ENCODE measurements at places on chromosomes 1 and 21.
A peak's percentile ranks its signal among the peaks of the same experiment; 100 is the strongest.

GRCh38 chr1:162128693-162129356 lies 59.3 kb downstream of the NOS1AP start:
- no peak for DNase-seq

GRCh38 chr1:242602001-242602400 lies 77.5 kb upstream of the PLD5 start:
- DNase-seq = no peak

DNA sequence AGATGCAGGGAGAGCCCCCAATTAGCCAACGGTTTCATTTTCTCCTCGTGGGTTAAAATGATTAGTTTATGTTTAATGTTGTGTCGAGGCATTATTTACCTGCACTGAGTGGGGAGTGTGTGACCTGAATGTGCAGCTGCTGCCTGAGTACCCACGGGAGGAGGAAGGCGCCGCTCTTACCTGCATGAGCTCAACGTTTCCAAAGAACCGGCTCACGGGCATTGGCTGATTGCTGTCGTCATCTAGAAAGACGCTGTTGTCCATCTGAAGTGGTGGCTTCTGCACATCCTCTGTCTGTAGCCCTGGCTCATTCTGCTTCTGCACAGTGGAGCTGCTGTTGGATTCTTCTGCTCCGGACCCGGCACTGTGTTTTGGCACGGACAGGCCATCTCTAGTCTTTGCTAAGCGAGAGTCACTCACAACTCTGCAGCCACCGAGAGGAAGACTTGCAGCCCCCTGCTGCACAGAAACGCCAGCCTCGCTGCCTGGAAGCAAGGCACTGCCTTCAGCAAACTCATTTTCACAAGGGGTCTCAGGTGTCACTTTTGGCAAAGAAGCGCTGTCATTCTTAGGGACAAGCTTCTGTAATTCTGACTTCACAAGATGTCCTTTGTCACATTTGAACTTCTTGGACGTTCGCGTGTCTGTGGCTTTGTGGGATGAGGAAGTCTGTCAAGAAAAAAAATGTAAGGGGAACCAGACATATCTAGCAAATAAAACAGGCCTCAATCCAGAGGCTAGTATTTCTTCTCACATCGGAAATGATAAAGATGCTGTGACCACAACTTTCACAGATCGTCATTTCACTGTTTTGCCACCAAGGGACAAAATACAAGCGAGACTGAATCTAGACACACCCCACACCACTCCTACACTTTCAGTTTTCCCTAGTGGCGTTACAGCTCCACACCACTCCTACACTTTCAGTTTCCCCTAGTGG lies 9.4 kb downstream of the C1orf174 start:
- no peak for DNase-seq

DNA sequence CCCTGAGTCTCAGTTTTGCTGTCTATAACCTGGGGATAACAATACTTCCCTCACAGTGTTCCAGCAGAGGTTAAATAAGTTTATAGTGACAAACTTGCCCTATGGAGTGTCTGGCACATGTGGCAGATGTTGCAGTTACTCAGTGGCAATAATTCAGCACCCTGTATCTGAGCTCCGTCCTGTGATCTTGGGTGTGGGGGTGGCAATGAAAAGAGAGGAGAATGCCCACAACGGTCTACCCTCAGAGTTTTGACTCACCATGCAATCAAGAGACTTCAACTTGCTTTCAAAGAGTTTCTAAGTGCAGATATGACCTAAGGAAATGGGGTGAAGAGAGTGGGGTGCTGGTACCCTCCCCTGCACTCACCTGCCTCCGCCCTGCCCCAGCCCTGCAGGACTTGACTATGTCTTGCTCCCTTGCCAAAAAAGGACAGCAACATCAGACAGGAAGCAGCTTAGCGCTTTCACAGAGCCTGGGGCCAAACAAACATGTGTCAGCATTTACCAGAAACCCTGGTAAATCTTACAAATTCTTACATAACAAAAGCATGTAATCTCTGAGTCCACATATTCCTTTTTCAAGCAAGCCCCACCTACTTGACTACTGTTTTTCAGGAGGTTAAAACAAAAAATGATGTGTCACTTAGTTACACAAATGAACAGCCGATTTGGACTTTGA lies 185.1 kb upstream of the CAMK1G start:
- DNase-seq = no peak

- no peak for DNase-seq
Observed at GRCh38 chr1:81802707-81803430, 2.1 kb downstream of the ADGRL2 start.

GRCh38 chr21:41929248-41929647 lies 24.6 kb downstream of the C2CD2 start:
- no peak for DNase-seq

DNA sequence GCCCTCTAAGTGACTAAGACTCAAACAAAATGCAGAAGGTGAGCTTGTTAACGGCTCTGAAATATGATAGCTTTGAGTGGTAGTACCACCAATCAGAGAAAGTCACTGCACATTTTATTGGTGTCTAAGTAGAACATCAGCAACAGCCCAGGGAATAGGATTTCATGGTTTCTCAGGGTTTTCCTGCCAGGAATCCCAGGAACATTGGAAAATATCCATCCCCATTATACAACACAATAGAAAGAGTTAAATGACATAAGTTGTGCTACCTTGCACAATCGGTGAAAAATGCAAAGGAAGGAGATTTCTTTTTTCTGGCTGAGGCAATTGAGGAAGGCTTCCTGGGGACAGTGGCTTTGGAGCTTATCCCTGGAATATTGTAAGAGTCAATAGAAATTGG lies 283.1 kb downstream of the HLX start:
- DNase-seq = no peak

GRCh38 chr1:30707412-30708360 lies 15.7 kb downstream of the MATN1 start:
- DNase-seq = peak; percentile 52

GRCh38 chr1:234621127-234621468 lies 11.1 kb upstream of the IRF2BP2 start:
- no peak for DNase-seq

DNA sequence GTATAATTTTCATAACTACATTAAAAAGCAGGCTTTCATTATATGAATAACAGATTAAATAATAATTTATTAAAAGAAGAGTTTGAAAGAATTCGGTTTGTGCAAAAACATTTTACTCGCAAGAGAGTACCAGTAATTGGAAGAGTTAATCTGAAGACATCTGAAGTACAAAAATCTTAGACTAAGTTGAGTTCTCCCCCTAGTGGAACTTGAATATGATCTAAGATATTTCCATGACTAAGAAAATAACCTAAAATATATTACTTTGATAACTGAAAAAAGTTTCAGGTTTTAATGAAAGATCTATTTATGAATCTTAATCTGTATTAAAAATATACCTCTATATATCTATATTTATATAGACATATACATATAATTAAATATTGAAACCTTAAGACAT lies 112.5 kb upstream of the GFI1 start:
- DNase-seq = peak; percentile 50

DNA sequence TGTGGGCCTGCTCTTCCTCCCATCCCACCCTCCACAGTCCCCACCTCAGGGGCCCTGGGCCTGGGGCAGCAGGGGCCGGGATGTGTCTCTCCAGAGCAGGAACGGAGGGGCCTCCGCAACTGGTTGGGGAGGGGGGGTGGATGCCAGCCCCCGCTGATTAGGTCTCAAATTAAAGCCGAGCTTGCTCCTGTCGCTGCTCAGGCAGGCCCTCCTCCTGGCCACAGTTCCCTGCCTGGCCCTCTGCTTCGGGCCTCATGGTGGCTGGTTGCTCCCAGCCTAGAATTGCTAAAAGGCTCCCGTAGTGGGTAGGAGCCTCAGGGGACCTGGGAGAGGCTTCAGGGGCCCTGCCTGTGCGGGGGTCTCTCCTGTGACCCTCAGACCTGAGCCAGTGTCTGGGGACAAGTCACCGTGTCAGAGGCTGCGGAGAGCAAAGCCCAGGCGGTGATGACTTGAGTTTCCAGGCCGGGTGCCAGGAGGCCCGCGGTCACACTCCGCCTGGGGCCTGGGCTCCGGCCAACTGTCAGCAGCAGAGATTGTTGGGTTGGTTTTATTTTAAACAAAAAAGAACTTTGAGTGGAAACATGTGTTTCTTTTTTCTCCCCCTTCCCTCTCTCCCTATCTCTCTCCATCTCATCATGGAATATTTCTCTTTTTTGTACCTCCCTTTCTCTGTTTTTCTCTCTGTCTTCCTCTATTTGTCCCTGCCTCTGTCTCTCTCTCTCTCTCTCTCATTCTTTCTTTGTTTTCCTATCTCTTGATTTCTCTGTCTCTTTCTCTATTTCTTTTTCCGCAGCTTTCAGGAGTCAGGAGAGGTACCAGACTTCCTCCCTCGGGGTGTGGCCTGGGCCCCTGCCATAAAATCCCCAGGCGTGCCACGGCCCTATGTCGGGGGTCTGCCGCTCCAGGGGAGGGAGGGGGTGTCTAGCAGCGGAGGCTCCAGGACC lies 20.0 kb upstream of the EPHA2 start:
- no peak for DNase-seq

GRCh38 chr1:172496678-172497077 lies 36.3 kb upstream of the SUCO start:
- no peak for DNase-seq

DNA sequence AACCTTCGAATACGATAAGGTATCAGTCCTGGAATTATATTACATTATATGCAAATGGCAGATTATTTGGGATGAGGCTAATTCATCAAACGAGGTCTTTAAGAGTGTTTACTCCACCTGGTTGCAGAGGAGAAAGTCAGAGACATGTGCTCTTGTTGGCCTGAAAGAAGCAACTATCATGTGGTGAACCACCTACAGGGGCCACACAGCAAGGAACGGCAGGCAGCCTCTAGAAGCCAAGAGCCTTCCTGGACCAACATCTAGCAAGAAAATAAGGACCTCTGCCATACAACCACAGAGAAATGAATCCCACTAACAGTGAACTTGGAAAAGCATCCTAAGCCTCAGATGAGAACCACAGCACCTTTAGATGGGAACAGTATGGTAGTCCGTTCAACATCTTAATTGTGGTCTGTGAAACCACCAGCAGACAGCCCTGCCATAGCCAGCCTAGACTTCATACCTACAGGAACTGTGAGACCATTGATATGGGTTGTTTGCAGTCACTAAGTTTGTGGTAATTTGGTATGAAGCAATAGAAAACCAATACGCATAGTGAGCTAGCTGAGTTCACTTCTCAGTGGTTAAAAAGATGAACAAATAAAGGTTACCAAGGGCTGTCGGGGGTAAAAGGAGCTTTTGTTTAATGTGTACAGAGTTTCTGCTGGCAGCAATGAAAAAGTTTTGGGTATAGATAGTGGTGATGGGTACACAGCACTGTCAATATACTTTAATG lies 345.7 kb upstream of the RUNX1 start:
- no peak for DNase-seq

GRCh38 chr21:28072601-28073000 lies 920.1 kb downstream of the LTN1 start:
- no peak for DNase-seq

DNA sequence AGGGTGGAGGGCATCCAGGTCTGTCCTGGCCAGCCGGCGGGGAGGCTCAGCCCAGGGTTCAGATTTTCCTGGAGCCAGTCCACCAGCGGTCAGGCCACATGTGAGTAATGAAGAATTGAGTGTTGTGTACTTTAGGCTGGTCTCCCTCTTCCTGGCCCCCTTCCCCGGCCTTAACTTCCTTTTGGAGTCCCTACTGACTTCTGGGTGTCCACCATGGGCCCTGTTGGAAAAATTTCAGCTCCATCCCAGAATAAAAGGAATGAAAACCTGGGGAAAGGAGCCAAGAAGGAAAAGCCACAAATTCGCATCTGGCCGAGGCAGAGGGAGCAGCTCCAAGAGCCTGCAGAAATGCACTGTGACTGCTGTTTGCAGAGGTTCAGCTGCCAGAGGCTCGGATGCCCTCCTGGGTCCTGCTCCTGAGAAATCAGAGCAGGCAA lies 35.5 kb upstream of the HHAT start:
- no peak for DNase-seq

- no peak for DNase-seq
Observed at GRCh38 chr1:91647061-91647460, 146.4 kb downstream of the CDC7 start.

GRCh38 chr1:53415432-53415831 lies 43.8 kb upstream of the DMRTB1 start:
- DNase-seq = no peak

DNA sequence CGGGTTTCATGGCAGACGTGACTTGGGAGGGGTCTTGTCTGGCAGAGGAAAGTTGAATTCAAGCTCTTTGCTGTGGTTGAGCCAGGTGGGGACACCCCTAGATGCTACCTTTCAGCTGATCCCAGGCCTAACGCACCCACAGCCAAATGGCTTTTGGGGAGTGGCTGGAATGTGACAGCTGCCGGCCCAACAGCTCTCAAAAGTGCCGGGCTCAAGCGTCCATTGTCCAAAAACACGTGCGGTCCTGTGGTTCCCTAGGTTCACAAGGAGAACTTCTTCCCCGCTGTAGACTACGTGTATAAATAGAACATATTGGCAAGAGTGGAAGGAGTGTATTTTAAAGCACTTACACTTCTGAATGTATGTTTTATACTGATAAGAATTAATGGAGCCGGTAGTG lies 87.1 kb upstream of the ARHGEF16 start:
- DNase-seq = no peak

GRCh38 chr1:220336391-220337031 lies 64.3 kb upstream of the RAB3GAP2 start:
- DNase-seq = no peak

DNA sequence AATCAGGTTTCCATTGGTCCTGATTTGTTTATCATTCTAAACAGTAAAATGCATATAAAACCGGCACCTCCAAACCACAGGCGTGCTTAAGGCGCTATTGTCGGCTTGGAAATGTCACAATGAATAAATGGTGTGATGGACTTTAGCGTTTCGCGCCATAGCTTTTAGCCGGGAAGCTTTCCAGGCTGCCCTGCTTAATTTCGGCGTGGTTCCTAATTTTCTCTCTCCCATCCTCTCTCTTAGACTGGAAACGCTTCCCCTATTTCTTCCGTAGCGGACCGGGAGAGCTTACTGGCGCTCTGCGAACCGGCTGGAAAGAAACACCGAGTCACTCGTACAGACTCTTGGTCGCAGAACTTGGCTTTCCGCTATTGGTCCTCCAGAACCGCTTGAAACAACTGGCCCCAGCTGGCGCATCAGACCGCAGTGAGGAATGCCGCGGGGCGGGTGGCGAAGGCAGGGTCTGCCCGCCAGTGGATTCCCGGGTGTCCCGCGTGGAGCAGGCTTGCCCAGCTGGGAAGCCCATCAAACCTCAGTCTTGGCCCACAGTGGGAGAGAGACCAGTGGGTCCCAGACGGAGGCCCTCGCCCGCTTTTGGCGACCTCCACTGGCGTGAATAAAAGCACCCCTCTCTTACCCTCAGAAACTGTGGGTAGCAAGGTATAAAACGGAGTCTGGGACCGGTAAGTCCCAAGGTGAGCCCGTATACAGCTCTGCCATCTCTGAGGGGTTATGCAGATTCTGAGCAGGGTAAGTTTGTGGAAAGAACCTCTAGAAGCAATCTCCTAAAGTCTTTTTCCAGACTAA lies 4.0 kb upstream of the LHX8 start:
- DNase-seq = no peak

DNA sequence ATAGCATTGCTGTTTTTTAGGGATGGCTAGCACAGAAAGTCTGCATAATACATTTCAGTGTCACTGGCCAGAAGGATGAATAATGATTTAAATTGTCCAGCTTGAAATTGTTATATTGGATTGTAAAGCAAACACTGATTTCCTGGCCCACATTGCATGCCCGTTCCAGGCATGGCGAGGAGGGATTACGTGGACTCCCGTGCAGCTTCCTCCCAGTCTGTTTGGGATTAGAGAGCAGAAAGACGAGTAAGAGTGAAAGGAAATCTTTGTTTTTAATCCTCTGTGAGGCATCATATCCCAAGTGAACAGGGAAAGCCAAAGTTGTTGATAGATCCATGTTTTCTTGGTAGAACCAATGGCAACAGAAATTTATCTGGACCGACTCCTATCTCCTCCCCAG lies 8.4 kb downstream of the TRIM58 start:
- no peak for DNase-seq
